Hepatic stellate cell (primary cell): ENCODE measurements at places on chromosomes 5 and 9.

- no peak for DNase-seq
These were observed 133.9 kb upstream of the SPEF2 start for GRCh38 chr5:35483780-35484179.

GRCh38 chr5:73454379-73455036 lies 5.9 kb upstream of the FOXD1 start:
- no peak for DNase-seq

DNA sequence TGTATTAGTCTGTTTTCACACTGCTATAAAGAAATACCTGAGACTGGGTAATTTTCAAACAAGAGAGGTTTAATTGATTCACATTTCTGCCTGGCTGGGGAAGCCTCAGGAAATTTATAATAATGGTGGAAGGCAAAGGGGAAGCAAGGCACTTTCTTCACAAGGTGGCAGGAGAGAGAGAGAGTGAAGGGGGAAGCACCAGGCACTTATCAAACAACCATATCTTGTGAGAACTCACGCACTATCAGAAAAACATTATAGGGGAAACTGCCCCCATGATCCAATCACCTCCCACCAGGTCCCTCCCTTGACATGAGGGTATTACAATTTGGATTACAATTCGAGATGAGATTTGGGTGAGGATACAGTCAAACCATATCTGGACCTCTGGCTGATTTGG lies 34.7 kb downstream of the ADRB2 start:
- DNase-seq, result no peak

- no peak for DNase-seq
These were observed 43.6 kb downstream of the SERINC5 start for GRCh38 chr5:80212171-80212667.

- peak; percentile 34 for DNase-seq
These were observed 628 bp downstream of the ATOSB start for GRCh38 chr9:35114840-35115628.

- no peak for DNase-seq
These were observed 16.1 kb downstream of the RORB start for GRCh38 chr9:74513221-74513620.

- no peak for DNase-seq
These were observed 204.9 kb downstream of the ERCC6L2 start for GRCh38 chr9:96080364-96080763.

- DNase-seq, result peak; percentile 12
These were observed at the start of gene CAPSL for GRCh38 chr5:35938568-35939227. Gene CAPSL (minus strand): TSS chr5:35938622. CDS start chr5:35921120, 17,502 bp downstream.

- DNase-seq, result no peak
These were observed 192.4 kb downstream of the HSPA4 start for GRCh38 chr5:133244242-133244641.

DNA sequence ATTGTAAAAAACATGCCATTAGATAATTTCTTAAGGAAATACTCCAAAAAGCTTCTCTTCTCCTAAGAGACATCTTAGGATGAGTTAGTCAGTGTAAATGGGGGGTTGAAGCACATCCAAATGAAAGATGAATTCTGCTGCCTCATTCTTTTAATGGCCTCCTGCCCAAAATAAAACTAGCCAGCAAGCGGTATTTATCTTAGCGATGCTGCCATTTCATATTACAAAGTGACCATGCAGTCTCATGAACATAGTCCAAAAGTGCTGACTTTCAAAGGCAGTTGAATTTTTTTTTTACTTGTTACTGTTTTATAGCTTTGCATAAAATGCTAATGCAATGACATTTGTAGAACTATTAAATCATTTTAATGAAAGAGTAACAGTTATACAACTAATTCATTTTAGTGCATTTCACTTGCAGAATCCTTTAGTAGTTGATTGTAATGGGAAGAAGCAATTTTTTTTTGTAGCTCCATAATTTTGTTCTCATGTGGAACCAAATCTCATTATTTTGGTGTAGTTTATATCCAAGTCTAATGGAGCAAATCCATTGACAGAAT lies 151.5 kb downstream of the CAVIN4 start:
- DNase-seq, result no peak

DNA sequence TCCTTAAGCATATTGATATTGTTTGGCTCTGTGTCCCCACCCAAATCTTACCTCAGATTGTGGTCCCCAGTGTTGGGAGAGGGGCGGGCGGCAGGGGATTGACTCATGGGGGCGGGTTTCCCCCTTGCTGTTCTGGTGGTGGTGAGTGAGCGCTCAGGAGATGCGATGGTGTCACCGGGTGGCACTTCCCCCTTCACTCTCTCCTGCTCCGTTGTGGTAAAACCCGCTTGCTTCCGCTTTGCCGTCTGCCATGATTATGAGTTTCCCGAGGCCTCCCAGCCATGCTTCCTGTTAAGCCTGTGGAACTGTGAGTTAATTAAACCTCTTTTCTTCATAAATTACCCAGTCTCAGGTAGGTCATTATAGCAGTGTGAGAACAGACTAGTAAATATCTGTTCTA lies 229.1 kb downstream of the IRX2 start:
- DNase-seq, result no peak

GRCh38 chr5:55773057-55773456 lies 35.2 kb downstream of the DDX4 start:
- no peak for DNase-seq

DNA sequence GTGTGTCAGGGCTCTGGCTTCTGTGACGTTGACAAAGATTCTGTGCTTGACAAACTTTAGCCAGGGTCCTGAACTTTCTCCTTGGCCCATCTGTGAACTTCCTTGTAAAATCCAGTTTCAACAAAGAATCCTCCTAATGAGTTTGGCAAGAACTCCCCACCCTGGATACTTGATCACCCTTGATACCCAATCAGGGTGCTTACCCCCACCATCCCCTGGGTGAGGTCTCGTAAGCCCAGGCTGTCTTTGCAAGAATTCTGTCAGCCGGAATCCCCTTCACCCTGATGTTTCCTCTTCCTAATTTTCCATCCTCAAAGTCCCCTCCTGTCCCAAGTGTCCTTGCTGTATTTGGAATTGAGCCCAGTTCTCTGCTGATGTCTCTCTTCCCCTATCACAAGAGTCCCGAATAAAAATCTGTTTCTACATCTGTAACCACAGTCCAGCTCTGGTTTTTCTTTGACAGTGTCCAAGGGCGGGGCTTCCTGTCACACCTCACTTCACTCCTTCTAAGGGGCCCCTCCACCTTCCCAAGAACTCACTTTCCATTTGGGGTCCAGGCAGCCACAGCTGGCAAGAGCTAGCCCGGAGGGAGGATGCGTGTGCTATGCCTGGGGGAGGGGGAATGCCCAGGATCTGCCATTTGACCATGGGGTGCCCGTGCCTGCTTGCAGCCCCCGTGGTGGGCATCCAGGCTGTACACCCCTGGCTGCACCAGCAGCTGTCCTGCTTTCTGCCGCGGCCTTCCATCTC lies 2.7 kb upstream of the CARD19 start:
- DNase-seq, result no peak

- DNase-seq, result no peak
These were observed 33.9 kb upstream of the KCNN2 start for GRCh38 chr5:114327987-114328386.

DNA sequence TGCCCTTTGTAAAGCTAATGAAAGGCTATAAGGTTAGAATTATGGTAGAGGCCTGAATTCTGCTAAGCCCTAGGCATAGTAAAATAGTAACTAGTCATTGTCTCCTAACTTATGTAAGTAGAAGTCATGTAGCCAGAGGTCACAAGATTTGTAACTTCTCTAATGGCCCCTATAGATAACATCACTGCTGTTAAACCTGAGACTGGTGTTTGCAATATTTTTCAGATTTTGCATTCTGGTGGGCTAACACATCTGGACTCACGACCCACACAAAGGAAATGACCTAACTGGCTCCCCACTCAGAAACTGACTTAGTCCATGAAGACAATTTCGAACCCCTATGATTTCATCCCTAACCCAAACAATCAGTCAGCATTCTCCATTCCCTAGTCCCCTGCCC lies 37.2 kb upstream of the TTC39B start:
- DNase-seq, result no peak

- no peak for DNase-seq
These were observed 237.1 kb downstream of the DMRTA1 start for GRCh38 chr9:22683700-22684075.

DNA sequence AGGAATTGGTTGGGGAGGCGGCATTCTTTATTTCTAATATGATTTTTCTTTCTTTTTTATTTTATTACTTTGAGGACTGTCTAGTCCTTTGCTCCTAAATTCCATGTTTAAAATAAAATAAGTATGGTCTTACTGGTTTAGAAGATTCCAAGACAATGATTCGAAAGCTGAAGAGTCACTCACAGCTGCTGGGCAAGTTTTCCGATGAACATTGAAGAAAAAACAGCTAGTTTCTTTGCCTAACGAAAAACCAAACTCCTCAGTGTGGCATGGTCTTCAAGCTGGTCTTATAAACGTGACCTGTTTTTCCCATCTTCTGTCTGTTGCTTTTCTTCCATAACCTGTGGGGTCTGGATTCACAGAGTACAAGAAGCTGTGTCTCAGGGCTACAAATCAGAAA lies 25.1 kb downstream of the ZNF474 start:
- DNase-seq, result no peak

GRCh38 chr9:125544484-125544883 lies 162.5 kb downstream of the MAPKAP1 start:
- no peak for DNase-seq

DNA sequence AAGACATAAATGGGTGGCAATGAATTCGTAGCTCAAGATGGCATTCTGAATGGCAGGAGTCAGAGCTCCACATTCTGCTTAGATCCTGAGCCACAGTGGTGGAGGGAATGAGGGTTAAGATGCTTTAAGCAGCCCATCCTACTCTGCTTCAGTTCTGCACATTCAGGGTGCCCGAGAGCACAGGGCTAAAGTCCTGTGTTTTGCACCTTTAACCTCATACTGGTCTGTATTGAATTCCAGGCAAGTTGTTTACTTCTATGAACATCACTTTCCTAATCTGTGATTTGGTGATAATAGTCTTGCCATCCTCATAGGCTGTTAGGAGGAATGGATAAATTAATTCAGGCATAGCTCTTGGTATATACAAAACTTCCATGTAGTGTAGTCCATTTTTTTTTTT lies 321.6 kb upstream of the CD180 start:
- DNase-seq, result no peak

GRCh38 chr5:34891981-34892380 lies 23.3 kb downstream of the RAD1 start:
- no peak for DNase-seq

DNA sequence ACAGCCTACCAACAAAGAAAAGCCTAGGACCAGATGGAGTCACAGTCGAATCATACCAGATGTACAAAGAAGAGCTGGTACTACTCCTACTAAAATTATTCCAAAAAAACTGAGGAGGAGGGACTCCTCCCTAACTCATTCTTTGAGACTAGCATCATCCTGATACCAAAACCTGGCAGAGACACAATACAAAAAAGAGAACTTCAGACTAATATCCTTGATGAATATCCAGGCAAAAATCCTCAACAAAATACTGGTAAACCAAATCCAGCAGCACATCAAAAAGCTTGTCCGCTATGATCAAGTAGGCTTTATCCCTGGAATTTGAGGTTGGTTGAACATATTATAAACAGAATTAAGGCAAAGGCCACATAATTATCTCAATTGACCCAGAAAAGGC lies 900.4 kb upstream of the ARRDC3 start:
- no peak for DNase-seq

- DNase-seq, result no peak
These were observed 49.2 kb upstream of the TAF11L2 start for GRCh38 chr5:17448877-17449276.

GRCh38 chr9:114386361-114386885 lies 1.4 kb downstream of the AKNA start:
- no peak for DNase-seq

- no peak for DNase-seq
These were observed 64.0 kb upstream of the TLE4 start for GRCh38 chr9:79507801-79508200.

- DNase-seq, result no peak
These were observed 17.0 kb downstream of the PLPP1 start for GRCh38 chr5:55517804-55518203.

- peak; percentile 38 for DNase-seq
These were observed 72.1 kb upstream of the HSPA9 start for GRCh38 chr5:138647261-138647788.

DNA sequence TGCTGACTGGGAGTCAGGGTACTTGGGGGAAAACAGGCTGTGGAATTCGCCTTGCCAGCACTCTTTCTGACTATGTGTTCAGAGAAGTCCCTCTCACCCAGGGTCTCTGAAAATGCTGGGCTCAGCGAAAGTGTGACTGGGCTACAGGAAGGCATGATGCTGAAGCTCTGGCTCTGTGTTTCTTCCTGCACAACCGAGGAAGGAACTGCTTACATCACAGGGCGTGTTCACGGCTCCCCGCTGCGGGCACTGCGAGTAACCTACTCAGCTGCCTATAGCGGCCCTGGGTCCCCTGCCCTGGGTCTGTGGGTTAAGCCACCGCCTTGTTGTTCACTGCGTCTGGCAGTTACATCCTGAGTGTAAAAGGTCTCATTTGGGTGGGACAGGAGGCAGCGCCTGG lies 222.4 kb upstream of the IRX4 start:
- DNase-seq, result no peak

DNA sequence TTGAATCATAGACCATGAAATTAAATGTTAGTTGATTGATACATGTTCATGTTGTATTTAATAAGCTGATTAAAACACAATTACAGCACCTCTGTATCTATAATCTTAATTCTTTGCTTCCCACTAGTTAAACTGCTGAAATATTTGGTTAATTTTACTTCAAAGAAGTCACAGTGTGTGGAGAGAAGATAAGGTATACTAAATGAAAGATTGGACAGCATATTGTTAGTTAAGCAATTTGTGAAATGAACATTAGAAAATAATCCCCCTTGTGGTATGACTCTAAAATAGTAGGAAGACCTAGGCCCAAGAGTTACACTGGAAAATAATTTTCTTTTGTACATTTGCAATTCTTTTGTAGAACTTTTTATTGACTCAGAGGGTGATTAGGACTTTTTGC lies 30.3 kb downstream of the MAN2A1 start:
- DNase-seq, result no peak

- DNase-seq, result no peak
These were observed 33.6 kb upstream of the MEGF10 start for GRCh38 chr5:127256886-127257597.

DNA sequence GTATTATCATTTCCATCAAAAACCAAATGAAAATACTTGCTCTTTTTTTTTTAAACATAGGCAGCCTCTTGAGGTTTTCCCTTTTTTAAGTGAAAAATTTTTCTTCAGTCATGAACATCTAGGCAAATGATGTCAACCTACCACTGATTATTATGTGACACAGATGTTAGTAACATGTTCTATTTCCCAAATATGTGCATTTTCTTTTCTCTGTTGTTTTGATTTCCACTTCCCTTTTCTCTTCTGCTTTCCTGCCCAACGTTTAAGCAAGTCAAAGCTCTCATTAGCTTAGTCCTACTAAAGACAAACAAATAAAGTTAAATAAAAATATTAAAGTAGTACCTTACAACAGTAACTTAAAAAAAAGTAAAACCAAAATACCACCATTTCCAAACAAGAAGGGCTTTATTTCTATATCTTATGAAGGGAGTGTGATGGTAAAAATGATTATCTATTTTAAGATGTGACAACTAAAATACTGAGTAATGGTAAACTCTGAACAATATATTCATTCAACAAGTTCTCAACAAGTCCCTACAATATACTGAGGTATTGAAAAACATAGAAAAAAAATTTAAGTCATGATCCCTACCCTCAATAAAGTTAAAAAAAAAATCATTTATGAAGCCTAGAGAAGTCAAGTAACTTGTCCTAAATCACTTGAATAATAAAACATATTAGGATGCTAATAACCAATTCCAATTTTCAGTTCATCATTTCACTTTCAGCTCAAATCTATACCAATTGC lies 9.4 kb downstream of the SLC38A9 start:
- DNase-seq, result no peak

GRCh38 chr9:129069862-129070641 lies 10.9 kb upstream of the DOLPP1 start:
- DNase-seq, result no peak

GRCh38 chr9:573691-574410 lies 267.6 kb upstream of the DMRT1 start:
- DNase-seq, result no peak
